Activated CD4-positive, CD25-positive, alpha-beta regulatory T cell (primary cell): ENCODE measurements at places on chromosomes 13 and 19.

DNA sequence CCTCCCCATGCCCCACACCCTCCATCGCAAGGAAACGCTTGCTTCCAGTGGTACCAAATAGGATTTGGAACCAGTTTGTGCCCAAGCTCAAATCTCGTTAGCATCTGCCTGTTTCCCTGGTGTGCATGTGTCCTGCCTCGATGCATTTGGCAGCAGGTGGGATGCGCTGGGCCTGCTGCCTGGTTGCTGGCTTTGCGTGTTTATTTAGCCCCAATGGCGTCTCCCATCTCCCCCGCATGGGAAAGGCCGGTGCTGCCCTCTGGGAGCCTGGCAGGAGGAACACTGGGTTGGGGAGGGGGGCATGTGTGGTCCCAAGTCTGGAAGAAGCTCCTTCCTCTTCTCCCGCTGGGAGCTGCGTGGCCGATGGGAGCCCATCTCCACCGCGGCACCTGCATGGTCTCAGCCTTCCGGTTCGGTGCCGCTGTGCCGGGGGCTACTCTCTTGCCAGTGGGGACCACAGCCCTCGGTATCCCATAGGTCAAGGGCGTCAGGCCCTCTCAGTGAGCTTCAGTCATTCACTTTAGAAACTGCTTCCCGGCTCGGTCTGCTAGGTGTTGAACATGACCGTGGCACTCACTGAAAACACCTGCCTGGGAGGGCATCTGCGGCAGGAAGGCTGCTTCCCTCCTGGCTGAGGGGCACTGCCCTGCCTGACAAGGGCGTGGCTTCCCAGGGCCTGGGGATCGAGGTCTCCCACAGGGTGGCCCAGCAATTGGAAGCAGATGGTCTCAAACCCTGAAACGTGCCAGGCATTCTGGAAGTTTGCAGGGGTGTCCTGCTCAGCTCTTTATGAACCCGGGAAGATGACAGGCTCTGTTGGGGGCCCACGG is 11.8 kb upstream of the F7 start:
- DNase-seq: no peak

GRCh38 chr13:80336776-80337287 is 4.1 kb downstream of the SPRY2 start:
- DNase-seq: no peak

- no peak for DNase-seq
Observed at GRCh38 chr19:19740755-19741154, 7.8 kb upstream of the ZNF14 start.

DNA sequence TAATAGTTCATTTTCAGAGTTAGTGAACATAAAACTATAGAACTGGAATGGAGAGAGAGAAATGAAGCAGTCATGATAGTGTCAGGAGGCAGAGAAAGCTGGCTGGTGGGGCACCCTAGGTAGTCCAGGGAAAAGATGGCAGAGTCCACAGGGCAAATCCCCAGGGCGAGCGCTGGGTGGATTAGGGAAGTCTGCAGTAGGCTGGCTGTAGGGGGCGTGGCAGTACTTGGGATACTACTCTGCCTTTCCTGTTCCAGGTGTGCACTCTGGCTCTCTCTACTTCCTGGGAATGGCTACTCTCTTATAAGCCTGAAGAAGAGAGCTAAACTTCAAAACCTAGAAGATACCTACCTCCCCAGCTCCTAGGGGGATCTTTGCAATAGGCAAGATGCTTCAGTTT is 232.9 kb upstream of the SLC10A2 start:
- DNase-seq: no peak

DNA sequence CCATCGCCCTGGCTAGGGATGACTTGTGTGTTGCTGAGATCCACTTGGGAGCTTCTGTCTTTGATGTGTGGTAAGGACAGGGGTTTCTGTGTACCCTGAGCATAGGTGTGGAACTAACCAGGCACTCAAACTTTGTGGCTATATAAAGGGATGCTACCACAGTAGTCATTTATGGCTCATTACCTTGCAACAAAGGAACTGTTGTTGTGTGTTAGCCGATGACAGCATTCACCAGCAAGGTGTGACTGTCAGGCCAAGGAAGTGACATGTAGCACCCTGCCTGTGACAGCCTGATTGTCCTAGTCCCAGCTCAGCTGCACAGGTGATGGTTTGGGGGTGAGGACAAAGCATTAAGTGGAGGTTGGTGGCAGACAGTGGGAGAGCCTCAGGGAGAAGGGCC is 73.6 kb downstream of the COG3 start:
- DNase-seq: no peak

- DNase-seq: no peak
Observed at GRCh38 chr19:55152017-55152416, 3.0 kb upstream of the TNNT1 start.

DNA sequence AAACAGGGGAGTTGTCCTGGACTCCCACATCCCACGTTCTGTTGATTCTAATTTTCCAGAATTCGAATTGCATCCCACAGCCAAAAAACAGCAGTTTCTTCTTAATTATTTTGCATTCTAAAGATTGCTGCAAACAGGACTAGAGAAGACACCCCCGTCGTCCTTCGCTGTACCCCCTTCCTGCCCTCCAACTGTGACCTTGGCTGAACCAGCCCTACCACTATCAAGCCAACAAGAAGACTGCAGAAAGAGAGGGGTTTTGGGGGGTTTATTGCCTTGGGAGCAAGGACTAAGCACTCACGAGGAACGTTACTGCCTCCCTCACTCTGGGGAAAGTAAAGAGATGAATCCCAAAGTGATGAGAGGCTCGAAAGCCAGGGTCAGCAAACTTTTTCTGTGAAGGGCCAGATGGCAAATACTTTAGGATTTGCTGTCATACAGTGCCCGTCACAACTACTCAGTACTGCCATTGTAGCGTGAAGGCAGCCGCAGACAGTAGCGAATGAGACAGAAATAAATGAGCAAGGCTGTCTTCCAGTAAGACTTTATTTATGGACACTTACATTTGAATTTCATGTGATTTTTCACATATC is 32.5 kb upstream of the KATNAL1 start:
- DNase-seq: no peak

DNA sequence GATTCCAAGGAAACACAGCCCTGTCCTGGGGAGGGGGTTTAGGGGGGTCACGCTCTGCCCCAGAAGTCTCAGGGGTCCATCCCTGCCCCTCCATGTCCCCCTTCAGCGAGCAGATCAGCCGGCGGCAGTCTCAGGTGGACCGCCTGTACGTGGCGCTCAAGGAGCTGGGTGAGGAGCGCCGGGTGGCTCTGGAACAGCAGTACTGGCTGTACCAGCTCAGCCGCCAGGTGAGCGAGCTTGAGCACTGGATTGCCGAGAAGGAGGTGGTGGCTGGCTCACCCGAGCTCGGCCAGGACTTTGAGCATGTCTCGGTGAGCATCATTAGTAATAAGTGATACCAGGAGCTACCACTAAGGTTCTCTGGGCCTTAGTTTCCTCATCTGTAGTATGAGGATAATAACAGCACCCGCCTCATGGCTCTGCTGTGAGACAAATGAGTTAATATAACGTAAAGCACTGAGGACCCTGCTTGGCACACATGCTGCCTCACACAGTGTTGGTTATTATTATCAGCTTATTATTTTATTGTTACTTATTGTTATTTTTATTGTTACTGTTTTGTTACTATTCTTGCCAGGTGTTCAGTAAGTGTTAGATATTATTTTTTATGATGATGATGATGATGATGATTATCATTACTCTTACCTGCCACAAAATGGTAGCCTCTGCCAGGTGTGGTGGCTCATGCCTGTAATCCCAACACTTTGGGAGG is 20.5 kb upstream of the SHKBP1 start:
- no peak for DNase-seq

GRCh38 chr19:5314012-5314906 is 26.4 kb downstream of the PTPRS start:
- DNase-seq: no peak

DNA sequence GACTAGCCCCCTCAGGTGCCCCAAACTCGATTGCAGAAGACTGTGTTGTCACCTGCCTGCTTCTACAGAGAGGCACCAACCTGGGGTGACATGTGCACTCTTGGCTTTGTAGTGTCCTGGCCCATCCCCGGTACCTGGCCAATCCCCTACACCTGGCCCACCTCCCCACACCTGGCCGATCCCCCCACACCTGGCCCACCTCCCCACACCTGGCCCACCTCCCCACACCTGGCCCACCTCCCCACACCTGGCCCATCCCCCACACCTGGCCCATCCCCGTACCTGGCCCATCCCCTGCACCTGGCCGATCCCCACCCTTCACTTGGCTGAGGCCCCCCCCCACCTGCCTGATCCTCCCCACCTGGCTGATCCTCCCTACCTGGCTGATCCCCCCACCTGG is 25.4 kb downstream of the ATP11A start:
- DNase-seq: no peak

DNA sequence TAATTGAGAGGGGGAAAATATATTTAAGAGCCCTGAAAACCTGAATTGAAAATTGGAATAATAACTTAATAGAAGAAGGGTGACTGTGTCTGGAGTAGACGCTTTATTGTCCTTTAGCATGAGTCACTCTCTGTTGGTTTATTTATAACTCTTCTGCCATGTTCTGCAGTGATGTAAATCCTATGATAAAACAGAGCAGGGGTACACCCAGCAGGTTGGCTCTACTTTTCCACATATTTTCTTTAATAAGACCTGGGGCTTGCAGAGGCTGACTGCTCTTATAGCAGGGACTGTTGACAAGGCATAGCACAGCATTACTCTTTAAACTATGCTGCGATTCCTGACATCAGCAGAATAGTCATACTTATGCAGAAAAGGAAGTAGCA is 389.9 kb upstream of the PCDH9 start:
- no peak for DNase-seq

DNA sequence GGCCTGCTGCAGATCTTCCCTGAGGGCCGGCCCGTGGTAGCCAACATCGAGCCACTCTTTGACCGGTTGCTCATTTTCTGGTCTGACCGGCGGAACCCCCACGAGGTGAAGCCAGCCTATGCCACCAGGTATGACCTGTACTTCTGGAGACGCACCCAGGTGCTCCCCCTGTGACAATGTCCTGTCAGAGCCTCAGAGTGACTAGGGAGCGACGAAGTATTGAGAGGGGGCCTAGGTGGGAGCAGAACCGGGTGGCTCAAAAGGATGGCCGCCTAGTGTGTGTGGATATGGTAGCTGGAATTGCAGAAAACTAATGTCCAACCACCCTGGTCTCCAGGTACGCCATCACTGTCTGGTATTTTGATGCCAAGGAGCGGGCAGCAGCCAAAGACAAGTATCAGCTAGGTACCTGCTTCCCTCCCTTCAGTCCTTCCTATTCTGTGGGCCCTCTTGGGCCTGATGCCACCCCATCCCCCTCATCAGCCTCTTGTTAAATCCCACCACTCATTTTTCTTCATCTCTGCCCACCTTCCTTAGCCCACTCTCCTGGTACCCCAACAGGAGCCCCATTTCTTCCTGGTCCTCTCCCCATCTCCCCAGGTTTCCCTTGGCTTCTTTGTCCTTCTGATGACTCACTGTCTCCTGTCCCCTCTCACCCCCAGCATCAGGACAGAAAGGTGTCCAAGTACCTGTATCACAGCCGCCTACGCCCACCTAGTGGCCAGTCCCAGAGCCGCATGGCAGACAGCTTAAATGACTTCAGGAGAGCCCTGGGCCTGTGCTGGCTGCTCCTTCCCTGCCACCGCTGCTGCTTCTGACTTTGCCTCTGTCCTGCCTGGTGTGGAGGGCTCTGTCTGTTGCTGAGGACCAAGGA is 8.4 kb downstream of the EGLN2 start:
- no peak for DNase-seq

DNA sequence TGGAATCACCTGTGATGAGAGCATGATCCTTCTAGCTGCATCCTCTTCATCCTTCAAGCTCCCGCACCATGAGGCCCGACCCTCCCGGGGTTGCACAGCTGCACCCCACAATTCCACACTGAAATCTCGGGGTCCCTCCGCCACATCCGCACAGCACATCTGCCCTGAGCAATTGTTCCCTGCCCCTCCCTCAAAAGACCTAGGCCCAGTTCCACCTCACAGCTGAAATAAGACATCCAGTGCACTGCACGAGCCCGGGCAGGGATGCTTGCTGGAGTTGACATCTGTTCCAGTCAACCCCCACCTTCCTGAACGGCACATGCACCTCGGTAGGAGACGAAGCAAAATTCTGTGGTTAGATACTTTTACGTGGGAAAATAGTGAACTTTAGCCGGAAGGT is 14.7 kb upstream of the SOX1 start:
- DNase-seq: no peak

DNA sequence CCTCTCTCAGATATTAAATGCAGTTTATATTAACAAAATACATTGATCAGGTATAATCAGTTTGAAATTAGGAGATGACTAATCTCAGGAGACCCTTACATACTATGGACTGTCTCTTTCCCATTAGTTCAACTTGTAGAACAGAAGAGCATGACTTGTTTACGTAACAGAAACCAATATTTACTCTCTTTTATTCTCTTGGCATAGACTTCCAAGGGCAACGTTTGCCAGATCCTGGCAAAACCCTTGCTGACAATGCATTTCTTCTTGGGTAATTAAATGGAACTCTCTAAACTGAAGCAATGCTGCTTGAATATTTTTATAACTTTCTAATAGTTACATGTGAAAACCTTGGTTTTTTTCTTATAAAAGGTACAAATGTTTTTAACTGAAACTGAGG is 68.3 kb upstream of the MYO16 start:
- no peak for DNase-seq

GRCh38 chr13:110446575-110446890 is 115.0 kb downstream of the RAB20 start:
- no peak for DNase-seq

DNA sequence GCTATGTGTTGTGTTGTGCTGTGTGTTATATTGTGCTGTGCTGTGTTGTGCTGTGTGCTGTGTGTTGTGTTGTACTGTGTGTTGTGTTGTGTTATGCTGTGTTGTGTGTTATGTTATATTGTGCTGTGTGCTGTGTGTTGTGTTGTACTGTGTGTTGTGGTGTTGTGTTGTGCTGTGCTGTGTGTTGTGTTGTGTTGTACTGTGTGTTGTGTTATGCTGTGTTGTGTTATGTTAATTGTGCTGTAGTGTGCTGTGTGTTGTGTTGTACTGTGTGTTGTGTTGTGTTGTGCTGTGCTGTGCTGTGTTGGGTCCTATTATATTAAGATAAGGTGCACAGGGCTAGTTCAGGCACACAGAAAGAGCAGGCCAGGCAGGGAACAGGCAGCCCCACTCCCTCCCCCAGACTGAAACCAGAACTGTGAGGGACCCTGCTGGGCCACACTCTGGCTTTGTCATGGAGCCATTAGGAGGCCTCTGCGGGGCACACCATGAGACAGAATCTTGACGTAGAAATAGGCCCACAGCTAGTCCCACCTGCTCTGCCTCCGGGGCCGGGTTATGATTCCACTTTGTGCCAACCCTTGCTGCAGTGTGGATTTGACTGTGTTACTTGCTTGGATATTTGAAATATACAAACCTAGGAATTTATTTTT is 12.1 kb downstream of the SOX1 start:
- no peak for DNase-seq

GRCh38 chr13:87147076-87147475 is 524.1 kb upstream of the SLITRK5 start:
- DNase-seq: no peak

GRCh38 chr13:67306742-67307141 is 76.6 kb upstream of the PCDH9 start:
- DNase-seq: no peak
